ENCODE measurements at places on chromosomes 3 and 15.

DNA sequence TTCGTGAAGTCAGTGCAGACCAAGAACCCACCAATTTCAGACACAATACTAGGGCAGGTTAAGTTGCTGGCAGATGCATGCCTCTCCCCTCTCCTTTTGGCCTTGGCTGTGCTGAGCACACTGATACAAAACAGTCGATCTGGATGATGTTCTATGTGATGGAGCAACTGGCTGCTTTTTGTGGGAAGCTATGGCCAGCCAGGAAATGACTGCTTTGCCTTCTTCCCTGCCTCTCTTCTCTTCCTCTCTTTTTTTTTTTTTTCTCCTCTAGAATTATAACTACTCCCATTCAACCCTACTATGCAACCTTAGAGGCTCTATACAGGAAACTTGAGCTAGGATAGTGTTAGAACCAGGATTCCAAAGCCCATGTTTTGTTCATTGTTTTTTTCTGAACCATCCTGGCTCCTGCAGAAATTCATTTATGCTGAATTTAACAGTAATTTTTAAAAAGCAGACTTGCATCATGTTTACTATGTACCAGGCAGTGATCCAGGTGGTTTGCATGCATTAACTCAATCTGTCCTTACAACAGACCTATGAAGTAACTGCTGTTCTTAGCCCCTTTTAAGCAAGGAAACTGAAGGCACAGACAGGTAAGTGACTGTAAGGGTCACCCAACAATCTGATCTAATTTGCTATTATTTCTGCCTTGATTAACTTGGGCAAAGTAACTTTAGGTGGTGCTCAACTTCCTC lies 62.9 kb downstream of the PLD1 start:
- DNase-seq: no peak

DNA sequence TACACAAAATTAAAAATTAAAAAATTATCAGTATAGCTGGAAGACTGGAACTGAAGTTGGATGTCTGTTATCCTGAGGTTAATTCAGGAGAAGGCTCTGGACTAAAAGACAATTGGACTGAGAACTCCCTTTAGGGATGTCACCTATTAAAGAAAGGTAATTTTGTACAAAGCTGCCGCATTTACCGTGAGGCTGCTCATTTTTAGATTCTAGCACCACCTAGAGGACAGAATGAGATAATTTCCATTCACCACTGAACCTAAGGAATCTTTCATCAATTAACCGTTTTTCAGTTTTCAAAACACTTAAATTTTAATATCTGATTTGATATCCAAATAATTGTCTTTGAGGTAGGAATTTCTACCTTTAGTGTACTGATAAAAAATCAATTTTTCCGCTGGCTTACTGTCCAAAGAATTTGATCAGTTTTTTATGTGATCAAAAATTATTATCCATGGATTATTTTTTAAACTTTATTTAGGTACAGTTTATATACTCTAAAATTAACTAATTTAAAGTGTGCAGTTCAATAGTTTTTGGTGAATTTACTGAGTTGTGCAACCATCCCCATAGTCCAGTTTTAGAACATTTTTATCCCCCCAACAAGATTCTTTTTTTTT lies 106.7 kb upstream of the TNIK start:
- DNase-seq: no peak

DNA sequence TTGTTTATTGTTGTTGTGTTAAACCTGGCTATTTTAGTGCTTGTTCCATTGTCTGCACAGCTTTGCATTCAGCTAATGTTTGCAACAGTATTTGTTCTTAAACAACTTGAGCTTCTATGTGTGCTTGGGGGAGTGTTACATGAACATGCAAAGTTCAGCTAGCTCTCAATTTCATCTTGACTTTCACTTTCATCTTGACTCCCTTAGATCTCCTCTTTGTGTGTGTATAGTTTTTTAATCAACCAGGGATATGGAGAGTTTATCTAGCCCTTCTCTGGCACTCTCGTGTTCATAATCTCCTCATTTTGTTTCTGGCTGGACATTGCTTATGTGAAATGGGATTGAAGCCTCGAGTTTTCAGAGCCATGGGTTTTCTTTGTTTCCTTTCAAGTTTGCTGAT lies 212.4 kb upstream of the ZBTB20 start:
- DNase-seq: no peak

DNA sequence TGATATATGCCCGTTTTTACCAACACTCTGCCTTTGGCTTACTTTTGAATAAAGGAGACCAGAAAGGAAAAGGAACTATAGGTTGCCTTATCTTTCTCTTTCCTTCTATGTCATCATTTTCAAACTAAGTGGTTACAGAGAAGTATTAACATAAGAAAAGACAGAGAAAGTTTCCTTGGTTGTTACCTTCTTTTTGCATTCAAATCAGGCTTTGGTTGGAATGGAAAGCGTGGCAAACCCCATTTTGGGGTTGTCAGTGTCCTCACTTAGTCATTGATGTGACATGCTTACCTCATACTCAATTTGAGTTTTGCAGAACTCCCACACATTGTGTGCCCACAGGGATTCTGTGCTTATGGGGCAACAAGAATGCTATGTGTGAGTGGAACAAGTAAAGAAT lies 3.7 kb upstream of the THRB start:
- no peak for DNase-seq

Data from right renal pelvis (tissue), 4 donors.